H9 (cell line): ENCODE measurements at places on chromosomes 12 and 14. TPM values are rescaled to one million over a fixed set of nuclear protein-coding genes. Genes with fewer than 3 reads are reported as not detected.

DNA sequence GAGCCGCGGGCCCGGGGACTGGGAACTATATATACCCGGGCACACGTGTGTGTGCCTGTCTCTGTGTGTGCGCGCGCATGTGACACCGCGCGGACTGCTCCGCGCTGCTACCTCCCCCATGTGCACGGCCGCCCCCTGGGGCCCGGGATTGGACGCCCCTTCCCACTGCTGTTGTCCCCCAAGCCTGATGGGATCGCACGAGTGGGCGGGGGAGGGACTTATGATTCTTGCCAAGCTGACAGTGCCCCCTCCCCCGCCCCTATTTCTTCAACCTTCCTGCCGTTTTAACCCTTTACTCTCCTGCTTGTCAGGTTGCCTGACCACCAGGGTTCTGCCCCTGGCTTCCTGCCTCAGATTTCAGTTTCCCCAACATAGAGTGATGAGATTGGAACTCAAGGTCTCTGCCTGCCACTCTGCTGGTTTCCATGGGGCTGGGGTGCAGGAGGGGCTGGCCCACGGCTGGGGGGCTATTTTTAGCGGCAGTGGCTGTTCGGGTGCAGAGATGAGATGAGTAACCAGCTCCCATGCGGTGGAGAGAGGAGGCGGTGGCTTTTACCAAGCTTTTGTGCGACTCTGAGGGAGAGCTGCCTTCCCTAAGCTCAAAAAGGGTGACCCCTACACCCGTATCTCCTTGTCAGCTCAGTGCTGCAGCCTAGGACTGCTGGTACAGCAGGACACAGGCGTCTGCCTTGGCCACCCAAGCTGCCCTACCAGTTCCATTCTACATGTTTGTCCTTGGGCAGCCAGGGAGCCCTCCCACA is at the start of gene DDN:
DDN (minus strand) TSS at position 5 of the 761 bp plus-strand sequence. CDS start 88 bp downstream, outside the sequence.
- DNase-seq: peak; percentile 61
- H3K36me3 ChIP-seq: peaks cover 13% of the 10 kb centered on the region
- peaks cover 37% of the 10 kb centered on the region; the same call in 1 of the 2 replicates for H3K27me3 ChIP-seq
- no peaks in the 10 kb centered on the region for H3K4me1 ChIP-seq
- peak within 1 kb of the TSS; percentile 56 for H3K4me3 ChIP-seq

The ASCL1 gene
- total RNA-seq: 0.20 TPM in 1 of 2 replicates, not detected in the other

GRCh38 chr12:41627476-41627875 is 439.4 kb downstream of the PDZRN4 start:
- H3K27me3 ChIP-seq: no peaks in the 10 kb centered on the region
- H3K4me1 ChIP-seq: no peaks in the 10 kb centered on the region
- H3K36me3 ChIP-seq: peaks cover 24% of the 10 kb centered on the region
- no peak overlapping the region for H3K4me3 ChIP-seq
- H3K27ac ChIP-seq: no peak overlapping the region

DNA sequence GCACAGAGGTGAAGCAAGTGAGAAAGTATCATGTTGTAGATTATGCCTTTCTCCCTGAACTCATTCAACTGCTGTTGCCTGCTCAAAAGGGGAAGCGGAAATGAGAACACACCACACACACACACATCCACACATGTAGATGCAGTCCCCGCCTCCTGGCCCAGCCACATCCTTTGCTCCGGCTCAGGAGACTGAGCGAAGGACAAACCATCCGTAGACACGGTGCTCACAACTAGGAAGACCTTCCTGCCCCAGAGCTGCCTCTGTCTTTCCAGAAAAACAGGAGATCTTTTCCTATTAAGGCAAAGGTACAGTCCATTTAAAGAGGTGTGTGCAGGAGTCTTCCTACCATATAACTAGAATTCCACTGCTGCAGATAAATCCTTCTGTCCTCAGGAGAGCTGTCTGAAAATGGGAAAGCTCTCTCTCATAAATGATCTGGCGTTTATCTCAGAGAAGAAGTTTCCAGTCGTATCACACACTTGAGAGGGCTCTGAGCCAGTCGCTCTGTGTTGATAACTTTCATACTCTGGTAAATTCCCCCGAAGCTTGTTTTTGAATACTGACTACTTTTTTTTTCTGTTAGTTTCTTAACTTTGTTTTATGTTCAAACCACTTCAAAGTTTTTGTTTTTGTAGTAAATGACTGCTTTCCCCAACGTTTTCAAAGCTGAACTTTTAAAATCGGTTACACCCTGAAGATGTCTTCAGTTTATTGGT is at the start of gene TESPA1:
TESPA1 (minus strand) TSS at position 105 of the 719 bp plus-strand sequence. CDS start 10,200 bp downstream, outside the sequence.
- no peak for DNase-seq
- H3K27me3 ChIP-seq: no peaks in the 10 kb centered on the region
- no peaks in the 10 kb centered on the region for H3K4me1 ChIP-seq
- no peak within 1 kb of the TSS for H3K27ac ChIP-seq
- H3K4me3 ChIP-seq: no peak within 1 kb of the TSS

GRCh38 chr12:131279281-131279921 is 325.7 kb downstream of the ADGRD1 start:
- no peak overlapping the region for H3K27ac ChIP-seq
- H3K36me3 ChIP-seq: no peaks in the 10 kb centered on the region
- DNase-seq: no peak
- H3K4me1 ChIP-seq: no peaks in the 10 kb centered on the region; the same call in 1 of the 2 replicates
- no peak overlapping the region for H3K4me3 ChIP-seq

- H3K36me3 ChIP-seq: no peaks in the 10 kb centered on the region
- H3K4me3 ChIP-seq: no peak overlapping the region
- H3K27ac ChIP-seq: no peak overlapping the region
- no peaks in the 10 kb centered on the region for H3K4me1 ChIP-seq
- DNase-seq: no peak
- H3K27me3 ChIP-seq: no peaks in the 10 kb centered on the region
These were observed 101.2 kb upstream of the SLC16A7 start for GRCh38 chr12:59494617-59495016.
